NCI-H2081 treated with DMSO at 0.1 percent for 48 hours (cell line): ENCODE measurements at places on chromosomes 11 and 22.

DNA sequence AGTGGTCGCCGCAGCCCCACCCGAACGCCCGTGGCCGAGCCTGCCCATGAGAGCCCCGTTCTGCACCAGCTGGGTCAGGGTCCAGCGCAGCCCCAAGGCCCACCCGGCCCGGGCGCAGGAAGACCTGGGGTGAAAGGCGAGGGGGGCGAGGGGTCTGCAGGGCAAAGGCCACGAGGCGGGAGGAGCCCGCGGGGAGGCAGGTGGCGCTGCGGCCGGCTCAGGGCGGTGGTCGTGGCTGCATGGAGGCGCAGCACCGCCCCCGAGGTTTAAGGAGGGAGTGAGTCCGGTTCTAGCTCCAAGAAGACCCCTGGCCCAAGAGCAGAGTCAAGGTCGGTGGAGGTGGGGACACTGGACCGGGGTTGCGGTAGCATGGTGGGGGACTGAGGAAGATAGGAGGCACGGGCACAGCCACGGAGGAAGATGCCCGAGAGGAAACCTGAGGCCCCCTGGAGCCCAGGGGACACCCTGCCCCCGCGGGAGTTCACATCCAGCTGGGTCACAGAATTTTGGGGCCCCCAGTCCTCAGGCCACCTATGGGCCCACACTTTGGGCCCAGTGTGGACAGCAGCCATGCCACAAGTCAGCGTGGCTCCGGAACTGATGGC, 514 bp upstream of the HDAC10 start:
- DNase-seq, result no peak

- DNase-seq, result no peak
These were observed 226.3 kb downstream of the DDX10 start for GRCh38 chr11:108891143-108891542.

DNA sequence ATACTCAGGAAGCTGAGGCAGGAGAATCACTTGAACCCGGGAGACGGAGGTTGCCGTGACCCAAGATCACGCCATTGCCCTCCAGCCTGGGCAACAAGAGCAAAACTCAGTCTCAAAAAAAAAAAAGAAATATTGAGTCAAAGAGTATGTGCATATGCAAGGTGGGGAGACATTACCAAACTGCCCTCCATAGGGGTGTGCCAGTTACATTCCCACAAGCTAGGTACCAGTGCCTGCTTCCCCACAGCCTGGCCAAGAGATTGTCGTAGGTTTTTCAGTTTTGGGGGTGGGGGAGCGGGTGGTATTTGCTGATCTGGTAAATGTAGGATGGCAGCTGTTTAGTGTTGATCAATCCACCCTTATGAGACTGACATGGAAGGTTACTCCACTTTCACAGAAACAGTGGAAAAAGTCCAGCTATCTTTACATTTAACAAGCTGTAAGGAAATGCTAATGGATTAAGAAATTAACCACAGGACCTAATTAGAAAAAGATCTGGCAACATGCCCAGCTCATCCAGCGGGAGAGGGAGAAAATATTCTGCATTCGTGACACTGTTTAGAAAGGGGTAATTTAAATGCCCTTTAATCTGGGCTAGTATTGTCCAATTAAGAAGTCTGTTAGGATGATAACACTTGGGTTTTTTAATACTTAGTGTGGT, 89.4 kb downstream of the PACS1 start:
- no peak for DNase-seq

- DNase-seq, result no peak
These were observed 8.7 kb downstream of the MS4A15 start for GRCh38 chr11:60765355-60765754.

GRCh38 chr22:41696703-41697102, 2.6 kb upstream of the MEI1 start:
- no peak for DNase-seq

DNA sequence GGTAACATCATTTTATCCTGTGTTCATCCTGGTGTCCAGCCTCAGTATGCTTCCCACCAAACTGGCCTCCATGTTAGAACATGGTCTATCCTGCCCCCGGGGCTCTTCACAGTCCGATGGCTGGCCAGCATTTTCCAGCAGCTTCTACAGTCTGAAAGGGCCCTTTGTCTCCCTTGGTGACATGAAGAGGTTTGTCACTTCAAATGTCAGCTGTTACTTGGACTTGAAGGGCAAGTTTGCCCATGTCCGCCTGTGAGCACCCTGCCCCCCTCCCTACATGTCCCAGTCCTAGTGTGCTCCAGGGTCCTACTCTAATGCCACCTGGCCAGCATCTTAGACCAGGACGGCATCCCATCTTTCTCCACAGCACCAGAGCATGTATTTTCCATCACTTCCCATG, 24.7 kb downstream of the PATZ1 start:
- no peak for DNase-seq

DNA sequence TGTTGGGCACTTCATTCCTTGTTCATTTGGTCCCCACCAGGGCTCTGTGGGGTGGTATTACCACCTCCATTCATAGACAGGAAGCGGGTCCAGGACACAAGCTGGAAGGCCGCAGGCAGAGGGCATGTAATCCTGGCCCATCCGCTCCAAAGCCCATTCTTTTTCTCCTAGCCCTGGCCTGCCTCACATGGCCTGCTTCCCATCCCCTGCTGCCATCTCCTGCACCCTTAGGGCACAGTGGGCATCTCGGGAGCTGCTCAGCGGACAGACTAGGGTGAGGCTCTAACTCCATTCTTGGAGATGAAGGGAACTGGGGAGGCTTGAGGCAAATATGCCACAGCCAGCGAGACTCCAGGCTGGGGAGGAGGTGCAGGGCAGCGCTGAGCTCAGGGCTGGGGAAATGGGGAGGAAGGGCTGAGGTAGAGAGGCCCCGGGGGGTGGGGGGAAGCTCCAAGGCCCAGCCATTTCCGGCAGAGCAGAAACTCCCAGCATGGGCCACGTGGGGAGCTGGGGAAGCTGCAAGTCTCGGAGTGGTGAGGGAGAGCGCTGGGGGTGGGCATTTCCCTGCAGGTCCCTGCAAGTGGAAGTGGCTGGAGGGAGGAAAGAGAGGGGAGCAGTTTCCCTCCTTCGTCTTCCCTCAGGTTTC, 14.3 kb upstream of the BCL9L start:
- DNase-seq, result no peak

DNA sequence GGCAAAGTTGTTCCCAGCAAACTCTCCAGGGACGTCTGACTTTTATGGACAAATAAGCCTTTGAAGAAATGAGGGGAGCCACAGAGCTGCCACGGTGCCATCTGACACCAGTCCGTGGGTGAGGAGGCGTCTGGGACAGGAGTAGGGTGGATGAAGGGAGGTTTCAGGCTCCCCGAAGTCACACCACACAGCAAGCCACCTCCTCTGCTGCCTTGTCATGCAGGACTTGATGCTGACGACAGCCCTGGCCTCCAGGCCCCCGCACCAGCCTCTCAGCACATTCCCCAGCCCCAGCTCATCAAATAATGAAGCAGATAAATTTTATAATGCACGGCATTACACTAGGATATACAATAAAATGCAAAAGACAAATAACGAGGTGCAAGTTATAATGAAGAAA, 156.5 kb downstream of the CEP164 start:
- DNase-seq, result no peak

GRCh38 chr22:25777870-25778269, 35.9 kb downstream of the MYO18B start:
- no peak for DNase-seq

GRCh38 chr11:83976086-83976485, 689.9 kb upstream of the CCDC90B start:
- DNase-seq, result no peak

DNA sequence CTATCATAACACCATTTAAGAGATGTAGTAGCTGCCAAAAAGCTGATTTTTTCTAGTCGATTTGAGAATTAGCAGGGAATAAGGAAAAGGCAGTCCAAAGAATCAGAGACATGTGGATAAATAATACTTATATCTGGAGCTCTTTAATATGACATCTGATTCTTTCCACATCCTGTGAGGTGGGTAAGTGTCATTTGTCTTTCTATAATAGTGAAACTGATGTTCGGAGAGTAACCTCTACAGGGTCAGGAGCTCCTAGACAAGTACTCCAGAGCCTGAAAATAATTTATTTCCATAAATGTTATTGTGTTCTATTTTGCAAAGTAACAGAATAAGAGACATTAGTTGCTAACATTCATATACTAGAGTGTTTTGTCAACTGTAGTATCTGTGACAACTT, 367.6 kb downstream of the DYNC2H1 start:
- no peak for DNase-seq

GRCh38 chr11:124943254-124943616, 7.4 kb upstream of the HEPACAM start:
- no peak for DNase-seq

DNA sequence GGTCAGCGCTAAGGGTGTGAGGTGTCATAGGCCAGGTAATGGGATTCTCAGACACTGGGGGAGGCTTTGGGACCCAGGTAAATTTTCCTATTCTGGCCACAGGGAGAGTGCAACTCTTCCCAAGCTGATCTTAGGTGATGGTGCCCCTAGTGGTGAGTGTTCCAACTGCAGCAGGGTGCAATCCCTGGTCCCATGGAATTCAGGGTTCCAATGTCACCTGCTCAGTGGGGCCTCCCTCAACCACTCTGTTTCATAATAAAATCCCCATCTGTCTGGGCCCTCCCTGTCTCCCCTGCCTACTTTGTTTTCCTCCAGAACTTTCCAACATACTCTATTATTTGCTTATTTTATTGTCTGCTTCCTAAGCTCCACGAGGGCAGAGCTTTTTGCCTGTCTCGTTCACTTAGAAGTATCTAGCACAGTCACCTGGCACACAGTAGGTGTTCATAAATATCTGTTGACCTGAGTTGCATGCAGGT, 2.9 kb upstream of the SGSM1 start:
- DNase-seq, result no peak

DNA sequence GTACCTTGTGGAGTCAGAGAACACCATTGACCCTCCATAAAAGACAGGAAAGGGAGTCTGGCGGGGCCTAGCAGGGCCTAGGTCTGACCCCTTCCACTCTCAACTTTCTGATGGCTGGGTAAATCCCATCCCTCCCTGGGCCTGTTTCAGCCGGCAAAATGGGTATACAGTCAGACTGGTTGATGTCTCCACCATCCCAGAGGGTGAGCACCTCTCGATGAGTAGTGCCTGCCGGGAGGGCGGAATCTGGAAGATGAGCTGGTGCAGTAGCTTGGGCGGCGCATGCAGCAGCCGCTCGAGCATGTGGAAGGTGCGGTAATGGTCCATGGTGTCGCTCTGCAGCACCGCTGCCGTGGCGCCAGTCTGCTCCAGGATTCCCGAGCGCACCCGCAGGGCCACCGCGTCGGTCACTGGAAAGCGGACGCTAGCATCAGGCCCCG, 528 bp downstream of the FIBP start:
- DNase-seq, result no peak

- no peak for DNase-seq
These were observed 113.4 kb upstream of the CRYBB3 start for GRCh38 chr22:25085930-25086901.

DNA sequence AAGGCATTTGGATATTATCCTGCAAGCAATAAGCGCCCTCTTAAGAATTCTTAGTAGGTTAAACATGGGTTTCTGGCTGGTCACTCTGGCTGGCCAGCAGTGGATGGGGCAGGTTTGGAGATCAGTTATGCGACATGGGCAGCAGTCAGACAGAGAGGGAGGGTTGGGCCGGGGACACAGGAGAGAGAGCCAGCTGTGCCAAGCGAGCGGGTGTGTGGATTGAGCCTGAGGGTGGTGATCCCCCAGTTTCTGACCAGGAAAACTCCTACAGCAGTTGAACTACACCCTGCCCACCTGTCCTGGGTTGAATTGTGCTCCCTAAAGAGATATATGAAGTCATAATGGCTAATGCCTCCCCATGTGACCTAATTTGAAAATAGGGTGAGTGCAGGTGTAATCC, 671.2 kb downstream of the TBC1D22A start:
- no peak for DNase-seq

DNA sequence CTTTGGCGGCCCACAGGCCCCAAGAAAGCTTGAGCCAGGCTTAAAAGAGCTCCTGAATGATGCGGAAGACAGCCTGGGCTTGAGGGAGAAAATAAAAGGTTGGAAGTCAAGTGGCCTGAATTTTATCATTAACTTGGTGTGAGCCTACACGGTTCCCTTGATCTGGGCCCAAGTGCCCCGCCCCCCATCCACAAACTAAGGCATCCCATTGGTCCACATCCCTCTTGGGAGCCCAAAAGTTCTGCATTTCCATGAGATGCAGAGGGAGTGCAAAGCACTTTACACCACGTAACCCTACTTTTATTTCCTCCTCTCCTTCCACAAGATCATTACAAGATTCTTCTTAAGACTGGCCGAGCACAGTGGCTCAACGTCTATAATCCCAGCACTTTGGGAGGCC, 22.2 kb downstream of the LARGE1 start:
- DNase-seq, result no peak

- no peak for DNase-seq
These were observed 135.8 kb upstream of the PITPNB start for GRCh38 chr22:28054819-28055208.

- no peak for DNase-seq
These were observed 18.6 kb upstream of the SCARF2 start for GRCh38 chr22:20456064-20456721.

DNA sequence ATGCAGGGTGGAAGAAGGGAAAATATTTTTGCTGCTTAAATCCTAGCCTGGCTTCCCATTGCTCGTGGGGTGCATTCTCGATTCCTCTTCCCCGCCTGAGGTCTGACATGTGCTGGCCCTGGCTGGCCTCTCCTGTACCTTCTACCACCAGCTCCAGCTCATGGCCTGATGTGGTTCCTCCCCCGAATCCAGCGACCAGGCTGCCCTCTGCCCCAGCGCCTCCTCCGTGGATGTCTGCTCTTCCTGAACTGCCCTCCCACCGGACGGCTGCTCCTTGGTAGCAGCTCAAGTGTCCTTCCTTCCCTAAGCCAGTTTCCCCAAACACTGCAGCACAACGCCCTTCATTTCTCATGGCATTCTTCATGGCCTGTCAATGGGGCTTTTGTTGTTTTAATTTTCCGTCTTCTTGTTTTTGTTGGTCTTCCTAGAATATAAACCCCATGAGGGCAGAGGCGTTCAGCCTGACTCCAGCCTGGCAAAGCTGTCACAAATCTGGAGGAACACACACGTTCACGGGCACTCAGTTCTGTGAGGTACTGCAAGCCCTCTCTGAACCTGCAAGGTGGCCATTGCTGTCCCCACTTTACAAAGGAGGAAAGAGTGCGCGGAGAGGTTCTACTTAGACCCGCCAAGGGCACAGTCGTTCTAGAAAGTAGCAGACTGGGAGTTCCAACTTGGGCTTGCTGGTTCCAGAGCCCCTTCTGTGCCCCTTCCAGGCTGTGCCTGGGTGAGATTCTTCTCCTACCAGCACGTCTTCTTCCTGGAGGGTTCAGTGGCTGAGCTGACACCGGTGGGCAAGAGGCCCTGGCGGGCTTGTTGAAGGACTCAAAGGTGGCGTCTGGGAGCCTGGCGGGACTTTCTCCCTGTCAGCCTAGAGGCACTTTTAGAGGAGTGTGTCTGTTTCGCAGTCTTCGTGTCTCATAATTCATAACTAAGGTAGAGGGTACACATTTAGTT, 953 bp upstream of the LRP5 start:
- no peak for DNase-seq

DNA sequence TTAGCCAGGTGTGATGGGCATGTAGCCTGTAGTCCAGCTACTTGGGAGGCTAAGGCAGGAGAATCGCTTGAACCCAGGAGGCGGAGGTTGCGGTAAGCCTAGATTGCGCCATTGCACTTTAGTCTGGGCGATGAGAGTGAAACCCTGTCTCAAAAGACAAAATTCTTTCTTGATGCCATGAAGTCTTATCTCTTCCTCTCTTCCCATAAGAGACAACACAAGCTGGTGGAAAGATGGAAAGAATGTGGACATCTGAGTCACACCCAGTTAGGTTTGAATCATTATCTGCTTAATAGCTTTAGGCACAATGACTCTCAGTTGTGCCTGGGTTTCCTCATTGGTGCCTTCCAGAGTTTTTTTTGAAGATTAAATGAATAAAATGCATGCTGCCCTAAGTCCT, 35.3 kb downstream of the KREMEN1 start:
- DNase-seq, result no peak
